ENCODE measurements at places on chromosomes 11 and 22.

GRCh38 chr11:4087551-4087950 is 7.0 kb upstream of the RRM1 start:
- peak; percentile 7 for DNase-seq

DNA sequence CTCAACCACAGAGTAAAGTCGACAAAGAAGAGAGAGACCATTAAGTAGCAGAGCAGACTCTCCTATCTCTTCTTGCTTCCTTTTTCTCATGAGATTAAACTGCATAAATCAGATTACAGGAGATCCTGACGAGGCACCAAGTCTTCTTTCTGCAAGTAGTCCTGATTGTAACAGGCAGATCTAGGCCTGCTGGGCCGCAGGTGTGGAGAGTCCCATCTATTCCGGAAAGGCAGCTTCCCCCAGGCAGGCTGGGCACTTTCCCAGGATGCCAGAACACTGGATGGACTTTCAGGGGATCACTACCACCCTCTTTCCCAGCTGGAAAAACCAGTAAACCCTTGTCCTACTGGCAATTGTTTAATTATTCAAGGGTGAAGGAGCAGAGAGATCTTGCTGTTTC is 173.0 kb upstream of the CADM1 start:
- DNase-seq, result no peak

- no peak for DNase-seq
Observed at GRCh38 chr11:69582756-69583467, 58.0 kb upstream of the CCND1 start.

- DNase-seq, result no peak
Observed at GRCh38 chr11:106281455-106282173, 204.2 kb downstream of the AASDHPPT start.
